CD8-positive, alpha-beta T cell (primary cell): ENCODE measurements at places on chromosomes 13 and 19.

- DNase-seq, result no peak
Observed at GRCh38 chr19:58568453-58569130, 4.5 kb downstream of the MZF1 start.

DNA sequence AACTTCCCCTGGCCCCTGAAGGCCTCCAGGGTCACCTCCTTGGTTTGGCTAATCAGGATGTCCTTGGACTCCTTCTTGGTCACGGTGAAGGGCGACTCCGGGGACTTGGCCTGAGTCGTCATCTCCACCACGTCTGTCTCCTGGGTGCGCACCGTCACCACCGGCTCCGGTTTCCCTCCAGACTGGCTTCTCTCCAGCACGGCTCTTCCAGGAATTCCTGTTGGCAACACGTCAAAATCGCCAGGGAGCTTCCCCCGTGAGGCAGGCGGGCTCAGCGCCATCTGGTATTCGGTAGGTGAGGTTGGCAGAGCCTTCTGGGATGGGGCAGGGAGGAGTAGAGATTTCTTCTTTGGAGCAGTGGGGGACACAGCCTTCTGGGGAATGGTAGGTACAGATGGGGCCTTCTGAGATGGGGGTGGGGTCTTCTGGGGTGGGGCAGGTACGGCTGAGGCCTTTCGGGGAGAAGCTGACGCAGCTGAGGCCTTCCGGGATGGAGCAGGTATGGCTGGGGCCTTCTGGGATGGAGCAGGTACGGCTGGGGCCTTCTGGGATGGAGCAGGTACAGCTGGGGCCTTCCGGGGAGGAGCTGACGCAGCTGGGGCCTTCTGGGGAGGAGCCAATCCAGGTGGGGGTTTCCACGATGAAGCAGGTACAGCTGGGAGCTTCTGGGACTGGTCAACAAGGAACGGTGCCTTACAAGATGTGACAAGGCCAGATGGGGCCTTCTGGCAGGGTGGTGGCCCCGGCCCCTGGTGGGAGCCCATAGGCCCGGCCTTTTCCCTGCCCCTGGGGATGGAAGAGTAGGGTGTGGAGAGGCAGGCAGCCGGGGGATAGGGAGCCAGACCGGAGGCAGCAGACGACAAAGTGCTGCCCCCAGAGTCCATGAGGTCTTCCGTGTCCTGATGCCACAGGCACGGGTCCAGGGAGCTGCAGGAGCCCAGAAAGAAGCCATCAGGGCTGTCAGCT is 3.8 kb downstream of the GARIN5B start:
- no peak for DNase-seq

GRCh38 chr19:17706750-17707181 is 12.5 kb upstream of the MAP1S start:
- no peak for DNase-seq

GRCh38 chr13:74145249-74145975 is 11.2 kb upstream of the KLF12 start:
- DNase-seq, result no peak

- no peak for DNase-seq
Observed at GRCh38 chr13:97761796-97762540, 191.5 kb upstream of the IPO5 start.

GRCh38 chr13:85785205-85785604 is 14.0 kb downstream of the SLITRK6 start:
- DNase-seq, result no peak

- DNase-seq, result no peak
Observed at GRCh38 chr13:40502236-40502635, 164.2 kb downstream of the FOXO1 start.

DNA sequence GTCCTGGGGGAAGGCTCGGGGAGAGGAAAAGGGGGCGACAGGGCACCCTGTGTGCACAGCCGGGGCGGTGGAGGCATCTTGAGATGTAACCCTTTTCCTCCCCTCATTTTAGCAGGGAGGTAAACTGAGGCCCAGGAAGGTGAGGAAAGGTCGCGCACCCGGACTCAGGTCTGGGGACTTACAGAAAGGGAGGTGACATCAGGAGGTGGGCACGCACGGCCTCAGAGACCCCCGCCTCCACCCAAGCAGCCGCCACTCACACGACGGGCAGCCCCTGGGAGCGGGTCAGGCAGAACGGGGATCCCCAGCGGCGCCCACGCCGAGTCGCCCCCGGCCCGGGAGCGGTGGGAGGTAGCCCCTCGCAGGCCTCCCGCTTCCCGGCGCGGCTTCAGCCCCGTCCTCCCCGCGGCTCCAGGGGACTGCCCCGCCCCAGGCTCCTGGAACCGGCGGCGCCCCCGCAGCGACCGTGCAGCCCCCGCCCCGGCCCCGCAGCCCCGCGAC is 477 bp downstream of the PIP5K1C start:
- DNase-seq, result no peak

DNA sequence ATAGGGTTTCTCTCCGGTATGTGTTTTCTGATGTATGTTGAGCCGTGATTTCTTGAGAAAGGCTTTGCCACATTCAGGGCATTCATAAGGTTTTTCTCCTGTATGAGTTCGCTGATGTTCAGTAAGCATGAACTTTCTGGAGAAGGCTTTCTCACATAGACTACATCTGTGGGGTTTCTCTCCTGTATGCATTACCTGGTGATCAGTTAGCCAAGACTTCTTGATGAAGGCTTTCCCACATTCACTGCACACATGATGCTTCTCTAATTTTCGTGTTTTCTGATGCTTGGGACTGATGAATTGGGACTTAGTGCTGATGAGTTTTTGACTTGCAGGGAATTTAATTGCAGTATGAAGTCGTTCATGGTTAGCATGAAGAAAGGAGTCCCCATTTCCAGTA is 21.1 kb downstream of the ZNF350 start:
- DNase-seq, result no peak

DNA sequence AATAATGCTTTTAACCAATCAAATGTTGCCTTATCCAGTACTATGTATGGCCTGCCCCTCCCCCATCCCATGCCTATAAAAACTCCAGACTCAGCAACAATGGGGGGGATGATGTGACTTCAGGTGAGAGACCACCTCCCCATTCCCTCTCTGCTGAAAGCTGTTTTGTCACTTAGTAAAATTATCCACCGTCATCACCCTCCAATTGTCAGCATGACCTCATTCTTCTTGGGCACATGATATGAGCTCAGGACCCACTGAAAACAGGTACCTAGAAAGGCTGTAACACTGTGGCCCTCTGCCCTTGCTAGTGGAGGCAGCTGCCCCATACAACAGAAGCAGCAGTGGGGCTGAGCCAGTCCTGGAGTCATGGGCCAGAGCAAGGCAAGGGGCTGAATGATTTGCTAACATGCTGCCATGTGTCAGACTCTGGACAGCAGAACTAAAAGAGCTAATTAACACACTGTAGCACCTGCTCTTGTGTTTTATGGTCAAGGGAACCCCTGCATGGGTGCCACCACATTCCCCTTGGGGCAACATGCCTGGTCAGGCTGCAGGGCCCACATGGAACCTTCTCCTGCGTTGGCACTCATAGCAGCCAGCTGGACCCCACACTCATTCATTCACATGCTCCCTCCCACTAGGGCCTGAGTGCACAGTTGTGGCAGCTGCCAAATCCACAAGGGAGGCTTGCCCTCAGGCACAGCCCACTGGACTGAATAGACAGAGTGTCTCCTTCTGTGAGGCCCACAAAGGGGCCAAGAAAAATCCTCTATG is 722.2 kb upstream of the PCDH20 start:
- DNase-seq, result no peak

- no peak for DNase-seq
Observed at GRCh38 chr13:72025836-72026235, 158.8 kb upstream of the DACH1 start.

DNA sequence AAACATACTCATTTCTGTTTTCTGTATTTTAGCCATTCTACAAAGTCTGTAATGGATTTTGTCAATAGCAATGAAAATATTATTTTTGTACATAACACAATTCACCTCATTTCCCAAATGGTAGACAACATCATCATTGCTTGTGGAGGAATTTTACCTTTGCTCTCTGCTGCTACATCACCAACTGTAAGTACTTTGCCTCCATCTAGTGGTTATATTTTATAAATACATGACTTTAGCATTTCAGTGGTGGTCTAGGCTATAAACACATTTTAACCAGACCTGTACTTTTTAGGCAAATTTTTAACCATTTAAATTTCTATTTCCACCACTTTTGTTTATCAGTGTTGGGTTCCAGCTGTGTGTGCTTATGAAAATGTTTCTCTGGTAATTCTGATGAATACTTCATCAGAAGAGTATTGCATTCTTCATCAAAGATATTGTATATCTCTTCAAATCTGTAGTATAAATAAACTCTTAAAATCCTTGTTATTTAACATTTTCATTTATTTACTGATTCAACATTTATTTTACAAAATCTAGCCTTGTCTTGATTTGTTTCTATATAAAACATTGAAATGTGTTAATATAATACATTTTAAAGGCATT is 222.4 kb downstream of the NBEA start:
- DNase-seq, result no peak

GRCh38 chr19:11964858-11965645 is at the start of gene ZNF763:
TSS of gene ZNF763 (plus strand) at chr19:11965040. CDS start at chr19:11965209, 169 bp downstream.
- peak; percentile 85 for DNase-seq

DNA sequence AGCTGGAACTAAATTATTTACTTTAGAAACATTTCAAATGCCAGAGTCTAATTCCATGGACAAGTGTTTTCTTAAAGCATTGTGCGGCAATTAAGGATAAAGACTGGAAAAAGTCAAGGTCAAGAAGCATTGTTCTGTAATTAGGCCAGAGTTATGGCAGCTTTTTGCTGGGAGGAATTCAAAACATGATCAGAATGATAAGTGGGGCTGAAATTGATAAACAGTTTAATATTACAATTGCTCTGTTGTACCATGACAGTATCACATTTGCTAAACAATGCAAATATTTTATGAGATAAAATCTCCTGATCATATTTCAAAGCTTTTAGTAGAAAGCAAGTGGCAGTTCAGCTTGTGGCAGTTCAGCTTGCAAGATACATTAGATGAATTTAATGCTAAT is 513.7 kb downstream of the GPC6 start:
- DNase-seq, result no peak

GRCh38 chr19:485077-485476 is 11.2 kb upstream of the MADCAM1 start:
- no peak for DNase-seq

- DNase-seq, result no peak
Observed at GRCh38 chr13:22000191-22000590, 329.3 kb downstream of the FGF9 start.

DNA sequence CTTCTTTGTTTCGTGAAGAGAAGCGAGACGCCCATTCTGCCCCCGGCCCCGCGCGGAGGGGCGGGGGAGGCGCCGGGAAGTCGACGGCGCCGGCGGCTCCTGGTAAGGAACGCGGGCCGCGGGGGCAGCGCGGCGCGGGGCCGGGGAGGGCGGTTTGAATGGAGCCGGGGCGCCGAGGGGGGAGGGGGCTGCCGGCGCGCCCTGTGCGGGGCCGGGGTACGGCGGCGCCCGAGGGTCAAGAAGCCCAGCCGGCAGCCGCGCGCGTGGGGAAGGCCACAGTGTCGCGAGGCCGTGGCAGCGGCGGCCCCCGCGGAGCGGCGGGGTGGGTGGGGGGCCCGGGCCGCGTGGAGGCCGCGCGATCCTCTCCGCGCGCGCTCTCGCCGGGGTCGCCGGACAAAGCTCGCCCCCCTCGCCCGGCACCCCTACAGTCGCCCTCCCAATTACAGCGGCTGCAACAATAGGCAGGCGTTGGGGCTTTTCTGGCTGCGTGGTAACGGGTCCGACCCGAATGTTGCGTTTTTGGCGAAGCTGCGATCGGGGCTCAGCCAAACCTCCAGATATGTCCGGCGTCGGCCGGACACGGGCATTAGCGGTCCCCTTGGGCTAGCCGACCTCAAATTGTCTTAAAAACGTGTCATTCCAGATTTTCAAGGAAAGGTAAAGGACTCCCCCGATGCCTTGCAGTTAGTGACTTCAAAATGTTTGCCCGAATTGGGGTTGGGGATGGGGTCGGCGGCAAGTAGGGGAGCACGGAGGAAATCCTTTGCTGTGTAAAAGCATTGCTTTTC is 437 bp downstream of the SMARCA4 start:
- no peak for DNase-seq

DNA sequence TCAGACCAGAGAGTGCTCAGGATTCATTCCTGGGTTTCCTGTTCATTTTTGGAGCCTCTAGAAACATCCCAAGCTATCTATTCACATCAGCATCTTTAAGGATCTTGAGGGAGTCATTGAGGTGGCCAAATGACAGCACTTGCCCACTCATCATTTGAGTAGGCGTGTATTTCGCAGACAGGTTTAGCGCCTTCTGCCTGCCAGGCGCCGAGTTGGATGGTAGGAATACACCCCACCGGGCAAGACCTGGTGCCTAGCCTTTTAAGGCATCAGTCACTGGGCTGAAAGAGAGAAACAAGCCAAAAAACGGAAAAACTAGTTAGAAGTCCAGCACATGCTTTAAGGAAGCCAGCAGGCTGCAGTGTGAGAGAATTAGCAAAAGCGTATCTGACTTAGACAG is 33.8 kb downstream of the PEX11G start:
- no peak for DNase-seq

DNA sequence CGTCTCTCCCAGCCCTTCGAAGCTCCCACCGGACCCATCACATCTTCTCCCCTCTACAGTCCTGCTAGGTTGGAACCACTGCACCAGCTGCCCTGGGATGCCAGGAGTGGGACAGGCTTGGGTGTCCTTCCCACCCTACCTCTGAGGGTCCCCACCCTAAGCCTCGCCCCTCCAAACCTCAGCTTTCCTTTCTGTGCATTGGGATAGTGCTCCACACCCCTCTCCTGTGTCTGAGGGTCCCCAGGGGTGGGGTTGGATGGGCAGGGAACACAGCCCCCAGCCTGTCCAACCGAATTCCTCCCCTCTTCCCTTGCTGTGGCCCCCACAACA is 1.9 kb upstream of the BCL3 start:
- no peak for DNase-seq

DNA sequence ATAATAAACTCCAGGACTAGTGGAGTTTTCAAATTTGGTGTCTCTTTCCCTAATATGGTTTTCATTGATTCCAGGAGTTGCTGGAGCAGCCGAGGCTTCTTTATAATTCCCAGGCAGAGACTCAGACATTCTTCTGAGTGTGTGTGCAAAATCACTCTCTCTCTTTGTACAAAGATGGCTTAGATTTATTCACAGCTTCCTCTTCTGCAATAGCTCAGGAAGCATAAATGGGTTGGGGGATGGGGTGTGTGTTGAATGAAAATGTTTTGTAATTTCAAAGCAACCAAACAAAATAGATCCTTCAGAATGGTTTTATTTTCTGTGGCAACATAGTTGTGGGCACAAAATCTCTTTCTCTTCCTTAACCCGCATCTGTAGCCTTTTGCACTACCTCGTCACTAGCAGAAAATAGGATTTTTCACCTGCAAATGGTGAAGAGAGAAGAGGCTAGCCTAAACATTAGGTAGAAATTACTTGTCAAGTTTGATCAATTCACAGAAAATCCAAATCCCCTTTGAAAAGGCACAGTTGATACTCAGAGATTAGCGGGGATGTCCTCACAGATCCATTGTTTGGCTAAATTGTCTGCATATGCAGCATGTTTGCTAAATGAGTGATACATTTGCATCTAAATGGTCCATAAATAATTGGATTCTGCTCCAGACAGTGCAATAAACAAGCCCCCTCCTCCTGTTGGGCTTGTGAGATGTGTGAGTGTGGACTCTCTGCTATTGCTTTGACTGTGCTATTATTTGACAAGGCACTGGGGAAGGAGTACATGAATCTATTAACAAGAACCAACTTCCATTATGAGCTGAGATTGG is 66.7 kb downstream of the CBY2 start:
- no peak for DNase-seq
